Glutamatergic neuron (in vitro differentiated cells): ENCODE measurements at places on chromosomes 3 and 15. TPM values are rescaled to one million over a fixed set of nuclear protein-coding genes. Genes with fewer than 3 reads are reported as not detected.

DNA sequence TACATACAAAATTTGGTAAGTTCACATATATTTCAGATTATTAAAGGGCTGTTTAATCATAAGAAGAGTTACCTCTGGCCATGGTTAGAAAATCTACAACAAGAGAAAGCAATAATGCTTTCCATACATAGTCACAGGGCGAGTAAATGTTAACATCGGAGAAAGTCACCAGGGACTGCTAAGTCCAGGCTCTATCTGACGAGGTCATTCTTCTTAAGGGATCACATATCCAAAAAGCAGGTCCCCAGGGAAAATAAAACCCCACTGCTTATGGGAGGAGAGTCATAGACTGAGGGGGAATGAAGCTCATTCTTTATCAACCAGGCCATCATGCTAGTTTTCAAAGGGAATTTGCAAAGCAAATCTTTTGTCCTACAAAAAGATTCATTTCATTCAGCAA is 3.1 kb downstream of the PCYT1A start:
- H3K36me3 ChIP-seq: no peaks in the 10 kb centered on the region
- no peak overlapping the region for H3K27ac ChIP-seq
- H3K4me1 ChIP-seq: peaks cover 21% of the 10 kb centered on the region
- no peak for DNase-seq
- H3K4me3 ChIP-seq: peak overlapping the region; percentile 67

Gene ABHD17C
- 6.8 TPM for total RNA-seq

DNA sequence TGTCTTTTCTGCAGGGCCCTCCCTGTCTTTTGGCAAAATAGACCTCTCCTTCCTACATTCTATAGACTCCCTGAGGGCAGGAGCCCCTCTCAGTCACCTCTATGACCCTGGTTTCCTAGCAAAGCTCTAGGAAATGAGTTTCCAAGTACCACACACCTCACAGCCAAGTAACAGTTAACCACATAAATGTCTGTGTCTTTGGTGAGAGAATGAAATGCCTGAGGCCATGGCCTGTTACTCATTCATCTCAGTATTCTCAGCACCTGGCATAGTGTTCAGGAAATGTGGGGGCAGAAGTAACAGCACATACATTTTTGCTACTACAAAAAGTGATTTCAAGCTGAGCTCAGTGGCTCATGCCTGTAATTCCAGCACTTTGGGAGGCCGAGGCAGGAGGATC is 21.0 kb downstream of the RFT1 start:
- no peak overlapping the region for H3K27ac ChIP-seq
- peaks cover 1% of the 10 kb centered on the region for H3K27me3 ChIP-seq
- no peak for DNase-seq

Gene DPPA2
- 0.42 TPM for total RNA-seq

Gene SIDT1
- not detected for total RNA-seq

DNA sequence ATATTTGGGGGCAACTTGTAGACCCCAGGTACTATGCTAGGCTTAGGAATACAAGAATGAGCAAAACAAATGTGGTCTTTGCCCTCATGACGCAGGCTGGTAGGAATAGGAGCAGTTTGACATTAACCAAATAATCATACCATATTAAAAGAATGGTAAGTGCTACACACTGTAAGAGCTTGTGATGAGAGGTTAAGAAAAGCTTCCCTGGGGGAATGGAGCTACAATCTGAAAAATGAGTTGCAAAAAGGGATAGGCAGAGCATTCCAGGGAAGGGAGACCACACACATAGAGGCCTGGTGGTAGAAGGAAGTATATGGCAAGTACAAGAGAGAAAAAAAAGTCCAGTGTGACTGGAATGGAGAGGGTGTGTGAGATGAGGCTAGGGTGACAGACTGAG is 37.3 kb downstream of the TMOD3 start:
- H3K36me3 ChIP-seq: no peaks in the 10 kb centered on the region
- no peak for DNase-seq
- no peak overlapping the region for H3K4me3 ChIP-seq
- peaks cover 1% of the 10 kb centered on the region for H3K27me3 ChIP-seq

GRCh38 chr3:14357463-14357862 is 44.9 kb upstream of the SLC6A6 start:
- H3K4me1 ChIP-seq: no peaks in the 10 kb centered on the region
- no peaks in the 10 kb centered on the region for H3K36me3 ChIP-seq
- H3K27ac ChIP-seq: no peak overlapping the region
- no peak overlapping the region for H3K4me3 ChIP-seq
- DNase-seq: no peak

- DNase-seq: no peak
- no peak overlapping the region for H3K27ac ChIP-seq
- no peaks in the 10 kb centered on the region for H3K36me3 ChIP-seq
- H3K4me3 ChIP-seq: no peak overlapping the region
- H3K27me3 ChIP-seq: peaks cover 2% of the 10 kb centered on the region
- peaks cover 21% of the 10 kb centered on the region for H3K4me1 ChIP-seq
Measured at GRCh38 chr3:108035751-108036150, 55.1 kb downstream of the CD47 start.

GRCh38 chr3:136042608-136043221 is 77.2 kb downstream of the PPP2R3A start:
- no peaks in the 10 kb centered on the region for H3K27me3 ChIP-seq
- no peak for DNase-seq
- no peaks in the 10 kb centered on the region for H3K4me1 ChIP-seq
- peaks cover 5% of the 10 kb centered on the region for H3K36me3 ChIP-seq
- no peak overlapping the region for H3K4me3 ChIP-seq

- H3K36me3 ChIP-seq: no peaks in the 10 kb centered on the region
- no peaks in the 10 kb centered on the region for H3K27me3 ChIP-seq
- DNase-seq: no peak
Measured at GRCh38 chr3:170780955-170781354, 89.0 kb downstream of the RPL22L1 start.

- peaks cover 4% of the 10 kb centered on the region for H3K4me1 ChIP-seq
- no peak for DNase-seq
- H3K27me3 ChIP-seq: peaks cover 6% of the 10 kb centered on the region
- H3K4me3 ChIP-seq: no peak overlapping the region
- no peak overlapping the region for H3K27ac ChIP-seq
Measured at GRCh38 chr3:58628823-58629562, 37.6 kb downstream of the FAM3D start.

DNA sequence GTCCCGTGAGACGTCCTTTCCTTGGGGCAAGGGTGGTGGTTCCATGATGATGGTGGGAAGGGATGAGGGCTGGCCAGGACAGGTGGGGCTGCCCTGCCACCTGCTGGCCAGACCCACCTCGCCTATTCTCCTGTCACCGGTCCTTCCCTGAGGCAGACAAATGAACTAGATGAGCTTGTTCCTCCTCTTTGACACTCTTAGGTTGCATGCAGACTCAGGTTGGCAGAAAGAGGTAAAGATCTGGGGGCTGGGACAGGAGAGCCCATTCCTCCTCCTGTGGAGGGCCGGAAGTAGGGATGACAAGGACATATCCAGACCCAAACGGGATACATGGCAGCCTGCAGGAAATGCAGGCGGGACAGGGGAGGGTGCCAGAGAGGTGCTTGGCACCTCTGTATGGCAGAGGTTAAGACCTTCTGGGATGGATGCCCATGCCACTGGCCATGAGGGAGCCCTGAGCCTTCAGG is 38.6 kb downstream of the ACSBG1 start:
- peaks cover 6% of the 10 kb centered on the region for H3K36me3 ChIP-seq
- H3K4me3 ChIP-seq: no peak overlapping the region
- peaks cover 2% of the 10 kb centered on the region for H3K27me3 ChIP-seq
- no peak overlapping the region for H3K27ac ChIP-seq
- DNase-seq: peak; percentile 48

Gene CHST13
- total RNA-seq: not detected

DNA sequence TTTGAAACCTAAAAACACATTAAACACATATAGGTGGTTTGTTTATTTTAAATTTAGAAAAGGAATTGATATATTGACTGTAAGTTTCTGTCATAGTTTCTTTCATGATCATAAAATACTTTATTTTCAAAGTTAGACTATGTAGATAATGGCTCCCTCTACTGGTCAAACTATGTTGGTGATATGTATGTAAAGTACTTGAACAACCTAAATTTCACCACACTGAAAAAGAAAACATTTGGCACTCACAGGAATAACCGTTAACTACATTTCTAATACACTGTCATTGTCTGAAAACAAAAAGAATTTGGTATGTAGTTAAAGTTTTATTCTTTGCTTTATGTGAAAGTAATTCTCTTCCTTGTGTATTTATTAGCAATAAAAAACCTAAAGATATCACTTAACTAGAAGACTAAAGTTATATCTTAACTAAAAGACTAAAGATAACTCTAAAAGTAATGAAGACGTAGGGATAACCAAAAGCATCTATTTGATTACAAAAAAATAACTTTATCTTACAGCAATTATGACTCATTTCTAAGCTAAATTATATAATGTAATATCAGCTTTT is 427.5 kb downstream of the VGLL3 start:
- peaks cover 3% of the 10 kb centered on the region for H3K27me3 ChIP-seq
- H3K4me1 ChIP-seq: peaks cover 18% of the 10 kb centered on the region
- H3K4me3 ChIP-seq: no peak overlapping the region
- H3K36me3 ChIP-seq: no peaks in the 10 kb centered on the region
- no peak overlapping the region for H3K27ac ChIP-seq

Gene USP19
- 83.1 TPM for total RNA-seq

DNA sequence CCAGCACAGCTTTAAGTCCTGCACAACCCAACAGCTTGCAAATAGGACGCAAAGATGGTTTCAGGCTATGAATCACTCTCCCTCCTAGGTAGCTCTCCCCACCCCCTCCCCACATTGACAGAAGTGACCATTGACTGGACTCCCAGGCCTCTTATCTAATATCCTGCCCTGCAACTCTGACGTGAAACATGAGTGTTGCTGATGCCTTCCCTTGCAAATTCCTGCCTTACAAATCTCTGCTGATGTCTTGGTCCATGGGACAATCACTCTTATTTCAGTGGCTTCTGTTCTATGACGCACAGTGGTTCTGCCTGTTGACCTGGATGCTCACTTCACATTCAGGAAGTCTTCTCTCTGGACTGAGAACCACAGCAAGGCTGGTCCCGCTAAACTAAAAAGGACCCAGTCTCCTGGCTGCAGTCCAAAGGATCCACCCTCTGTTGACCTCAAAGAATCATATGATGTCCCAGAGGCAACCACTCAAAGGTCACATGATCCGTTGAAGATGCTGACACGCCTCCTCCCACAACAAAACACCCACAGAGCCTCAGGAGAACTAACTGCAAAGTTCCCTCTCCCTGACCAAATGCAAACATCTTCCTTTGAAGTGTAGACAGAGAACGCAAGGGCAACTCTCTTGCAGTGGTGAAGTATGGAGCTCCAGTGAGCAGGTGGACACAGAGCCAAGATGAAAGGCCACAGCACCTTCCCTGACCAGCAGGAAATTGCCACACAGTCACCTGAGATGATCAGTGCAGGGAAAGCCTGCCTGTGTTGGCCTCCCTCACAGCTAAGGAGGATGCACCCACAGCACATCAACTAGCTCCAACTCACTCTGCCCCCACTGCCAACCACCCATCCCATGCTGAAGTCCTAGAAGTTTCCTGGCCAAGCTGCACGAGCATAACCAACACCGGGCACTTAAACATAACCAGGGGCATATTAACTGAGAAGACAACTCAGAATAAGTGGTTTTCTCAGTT is 112.3 kb downstream of the ADAMTS17 start:
- peaks cover 7% of the 10 kb centered on the region for H3K4me1 ChIP-seq
- no peak overlapping the region for H3K4me3 ChIP-seq
- H3K36me3 ChIP-seq: peaks cover 4% of the 10 kb centered on the region
- H3K27me3 ChIP-seq: peaks cover 3% of the 10 kb centered on the region
- no peak for DNase-seq
- no peak overlapping the region for H3K27ac ChIP-seq

DNA sequence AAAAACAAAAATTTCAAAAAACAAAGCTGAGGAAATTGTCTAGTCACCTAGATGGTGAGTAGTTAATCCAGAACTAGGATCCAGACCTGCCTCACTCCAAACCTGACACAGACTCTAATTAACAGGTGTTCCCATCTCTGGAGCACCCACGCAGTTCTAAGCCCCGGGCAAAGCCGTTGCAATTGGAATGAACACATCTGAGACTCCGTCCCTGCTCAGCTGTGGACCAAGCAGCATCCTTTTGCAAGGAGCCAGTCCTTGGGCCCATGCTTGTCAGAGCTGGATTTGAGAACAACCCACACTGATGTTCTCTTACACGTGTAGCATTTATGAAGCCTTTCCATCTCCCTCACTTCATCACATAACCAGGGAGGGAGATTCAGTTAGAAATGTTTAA is 54.8 kb downstream of the LMCD1 start:
- no peak overlapping the region for H3K4me3 ChIP-seq
- peak overlapping the region; percentile 57 for H3K27ac ChIP-seq
- no peaks in the 10 kb centered on the region for H3K36me3 ChIP-seq
- H3K4me1 ChIP-seq: peaks cover 18% of the 10 kb centered on the region
- peaks cover 2% of the 10 kb centered on the region for H3K27me3 ChIP-seq
- no peak for DNase-seq

DNA sequence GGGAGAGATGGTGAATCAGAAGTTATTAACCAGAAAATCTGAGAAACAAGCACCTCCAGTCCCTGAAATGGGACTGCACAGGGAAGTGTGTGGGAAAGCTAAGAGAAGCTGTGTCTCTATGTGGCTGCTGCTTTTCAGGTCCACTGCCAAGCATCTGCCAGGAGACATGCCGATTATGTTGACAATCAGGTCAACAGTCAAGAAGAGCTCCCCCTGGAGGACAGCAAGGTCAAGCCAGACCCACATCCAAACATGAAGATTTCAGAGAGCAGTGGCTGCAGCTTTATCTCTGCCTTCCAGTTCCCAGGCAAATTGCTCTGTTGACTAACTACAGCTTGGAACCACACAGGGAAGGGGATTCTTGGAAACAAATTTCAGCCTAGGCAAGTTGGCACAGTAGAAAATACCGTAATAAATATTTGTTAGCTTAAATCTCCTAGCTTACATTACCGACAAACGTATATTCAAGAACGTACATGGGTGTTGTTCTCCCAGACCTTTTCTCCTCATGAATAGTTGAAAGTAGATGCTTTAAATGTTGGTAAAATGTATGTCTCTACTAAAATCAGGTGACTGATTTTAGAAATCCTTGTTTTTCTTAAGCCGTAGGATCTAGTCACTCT is 394.5 kb upstream of the RARB start:
- no peak overlapping the region for H3K27ac ChIP-seq
- peaks cover 2% of the 10 kb centered on the region for H3K4me1 ChIP-seq
- DNase-seq: peak; percentile 69
- no peak overlapping the region for H3K4me3 ChIP-seq
- H3K27me3 ChIP-seq: no peaks in the 10 kb centered on the region
- H3K36me3 ChIP-seq: no peaks in the 10 kb centered on the region

DNA sequence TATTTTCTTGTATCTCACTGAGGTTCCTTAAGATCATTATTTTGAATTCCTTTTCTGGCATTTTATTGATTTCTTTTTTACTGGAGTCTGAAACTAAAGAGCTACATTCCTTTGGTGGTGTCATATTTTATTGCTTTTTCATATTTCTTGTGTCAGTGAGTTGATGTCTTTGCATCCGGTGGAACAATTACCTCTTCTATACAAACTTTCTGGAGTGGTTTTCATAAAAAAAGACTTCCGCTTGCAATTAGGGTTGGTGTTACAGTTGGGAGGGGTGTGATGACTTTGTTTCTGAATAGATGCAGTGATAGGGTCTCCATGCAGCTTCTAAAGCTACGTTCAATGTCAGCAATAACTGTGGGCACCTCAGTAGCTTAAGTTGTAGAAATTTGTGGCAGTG is 181.7 kb downstream of the LPP start:
- DNase-seq: no peak
- H3K4me3 ChIP-seq: no peak overlapping the region
- H3K36me3 ChIP-seq: no peaks in the 10 kb centered on the region
- no peak overlapping the region for H3K27ac ChIP-seq
- no peaks in the 10 kb centered on the region for H3K27me3 ChIP-seq

- peak; percentile 71 for DNase-seq
Measured at GRCh38 chr3:30199096-30199759, 407.2 kb upstream of the TGFBR2 start.
